ENCODE measurements at places on chromosomes 12 and 14.

DNA sequence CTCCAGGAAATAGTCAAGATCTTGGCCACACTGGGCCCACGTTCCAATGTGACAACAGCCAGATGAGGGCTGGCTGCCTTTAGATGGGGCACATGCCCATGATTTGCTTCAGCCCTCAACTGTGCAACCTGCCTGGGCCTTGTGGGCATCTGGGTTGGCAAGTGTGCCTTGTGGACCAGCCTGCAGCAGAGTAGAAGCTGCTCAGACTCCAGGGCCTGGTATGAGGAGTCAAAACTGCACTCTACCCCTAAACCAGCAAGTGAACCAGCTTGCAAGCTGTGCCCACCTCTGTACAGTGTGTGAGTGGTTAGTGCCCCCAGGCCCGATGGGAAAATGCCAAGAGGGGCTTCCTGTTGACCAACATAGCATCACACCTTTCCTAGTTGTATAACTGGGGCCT, 17.9 kb downstream of the PHETA1 start:
- no peak for DNase-seq

GRCh38 chr12:51906430-51907082, 748 bp upstream of the ACVRL1 start:
- no peak for DNase-seq

DNA sequence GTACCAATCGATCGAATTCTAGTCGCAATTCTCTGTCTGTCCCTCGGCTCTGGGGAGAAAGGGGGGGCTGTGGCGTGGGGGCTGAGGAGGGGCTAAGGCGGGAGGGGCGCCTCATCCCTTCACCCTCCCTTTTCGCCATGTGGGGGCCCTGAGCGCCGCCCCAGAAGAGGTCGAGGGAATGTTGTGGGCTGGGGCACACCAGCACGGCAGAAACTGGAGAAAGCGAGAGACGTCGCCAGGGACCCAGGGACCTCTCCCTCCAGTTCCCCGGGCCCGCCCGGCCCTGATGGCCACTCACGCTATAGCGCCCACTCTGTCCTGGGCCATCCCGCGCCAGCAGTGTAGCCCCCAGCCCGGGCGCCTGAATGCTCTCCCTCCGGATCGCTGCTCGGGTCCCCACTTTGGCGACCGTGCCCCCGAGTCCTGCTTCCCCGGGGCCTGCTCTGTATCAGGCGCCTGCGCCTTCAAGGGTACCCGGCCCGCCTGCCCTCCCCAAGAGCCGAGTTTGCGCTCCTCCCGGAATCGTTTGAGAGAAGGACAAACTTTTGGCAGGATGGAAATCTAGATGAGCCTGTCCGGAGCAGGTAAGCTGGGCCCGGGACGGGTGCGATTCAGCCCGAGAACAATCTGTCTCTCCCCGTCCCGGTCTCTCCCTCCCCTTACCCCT, 62.6 kb downstream of the SMUG1 start:
- no peak for DNase-seq

DNA sequence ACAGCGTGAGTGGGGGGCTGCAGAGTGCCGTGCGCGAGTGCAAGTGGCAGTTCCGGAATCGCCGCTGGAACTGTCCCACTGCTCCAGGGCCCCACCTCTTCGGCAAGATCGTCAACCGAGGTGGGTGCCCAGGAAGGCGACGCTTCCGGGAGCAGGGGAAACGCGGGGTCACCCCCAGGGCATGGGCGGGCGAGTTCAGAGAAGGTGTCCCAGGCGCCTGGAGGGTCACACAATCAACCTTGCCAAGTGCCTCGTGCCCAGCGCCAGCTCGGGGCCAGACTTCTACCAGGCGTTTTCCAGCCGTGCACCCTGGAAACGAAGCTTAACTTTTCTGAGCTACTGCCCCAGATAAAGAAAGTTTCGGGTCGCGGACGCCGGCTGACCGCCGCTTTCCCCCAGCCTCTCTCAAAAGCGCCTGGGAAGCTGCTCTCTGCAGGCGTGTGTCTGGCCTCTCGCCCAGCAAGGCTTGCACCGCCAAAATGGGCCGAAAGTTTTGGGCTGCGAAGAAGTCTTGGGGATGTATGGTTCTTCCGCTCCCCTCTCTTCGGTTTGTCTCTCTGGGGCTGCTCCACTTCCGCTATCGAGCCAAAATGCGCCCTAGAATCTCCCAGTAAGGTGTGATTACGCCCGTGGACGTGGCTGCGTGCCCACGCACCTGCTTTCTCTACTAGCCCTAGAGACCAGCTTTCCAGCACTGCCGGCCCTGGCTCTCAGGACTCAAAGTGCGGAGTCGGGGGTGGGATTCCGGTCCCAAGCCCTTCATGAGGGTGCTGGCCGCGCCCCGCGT, 1.7 kb downstream of the WNT1 start:
- no peak for DNase-seq

GRCh38 chr12:14810953-14811483, 3.0 kb downstream of the SMCO3 start:
- DNase-seq = no peak

GRCh38 chr14:50340963-50341362, 28.8 kb downstream of the DMAC2L start:
- no peak for DNase-seq

- DNase-seq = no peak
These were observed 173.6 kb upstream of the ALG10B start for GRCh38 chr12:38142974-38143373.

DNA sequence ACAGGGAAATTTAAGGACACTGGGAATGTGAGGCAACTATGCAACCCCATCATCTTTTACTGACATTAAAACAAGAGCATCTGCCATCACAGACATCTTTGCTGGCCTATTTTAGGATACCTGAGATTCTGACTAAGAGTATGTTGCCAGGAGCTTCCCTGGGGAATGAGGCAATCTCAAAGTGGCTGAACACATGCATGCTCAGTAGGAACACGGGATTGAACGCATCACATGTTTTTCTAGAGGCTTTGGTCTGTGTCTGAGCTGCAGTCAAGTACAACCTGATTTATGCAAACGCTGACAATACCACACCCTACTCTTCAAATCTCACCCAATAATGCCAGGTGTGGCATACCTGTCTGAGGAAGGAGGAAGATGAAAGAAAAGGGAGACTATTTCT, 416.5 kb downstream of the NELL2 start:
- no peak for DNase-seq

DNA sequence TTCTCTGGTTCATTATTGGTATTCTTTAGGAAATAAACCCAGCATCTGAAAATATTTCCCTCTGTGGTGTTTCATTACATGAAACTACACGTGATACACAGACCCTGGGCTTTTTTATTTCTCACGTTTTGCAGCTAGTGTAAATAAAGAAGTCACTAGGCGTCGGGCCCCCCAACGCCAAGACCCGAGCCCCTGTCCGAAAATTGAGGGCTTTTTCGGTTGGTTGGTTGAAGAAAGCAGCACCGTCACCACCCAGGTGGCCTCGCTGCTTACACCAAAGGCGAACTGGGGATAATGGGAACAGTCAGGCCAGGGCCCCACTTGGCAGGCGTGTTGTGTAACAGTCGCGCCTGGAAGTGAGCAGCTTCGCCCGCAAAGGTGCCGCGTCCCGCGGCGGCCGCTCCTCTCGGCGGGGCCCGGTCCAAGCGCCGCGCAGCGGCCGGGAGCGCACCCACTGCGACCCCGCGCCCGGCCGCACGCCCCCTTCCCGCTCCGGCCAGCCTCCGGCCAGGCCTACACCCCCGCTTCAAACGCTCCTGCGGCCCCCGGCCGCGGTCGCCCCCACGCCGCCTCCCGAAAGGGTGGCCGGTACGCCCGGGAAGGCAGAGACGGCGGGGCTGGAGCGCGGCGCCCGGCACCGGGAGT, 1.2 kb downstream of the DUSP16 start:
- DNase-seq = no peak

- no peak for DNase-seq
These were observed 3.1 kb upstream of the ARHGEF40 start for GRCh38 chr14:21066882-21067502.

DNA sequence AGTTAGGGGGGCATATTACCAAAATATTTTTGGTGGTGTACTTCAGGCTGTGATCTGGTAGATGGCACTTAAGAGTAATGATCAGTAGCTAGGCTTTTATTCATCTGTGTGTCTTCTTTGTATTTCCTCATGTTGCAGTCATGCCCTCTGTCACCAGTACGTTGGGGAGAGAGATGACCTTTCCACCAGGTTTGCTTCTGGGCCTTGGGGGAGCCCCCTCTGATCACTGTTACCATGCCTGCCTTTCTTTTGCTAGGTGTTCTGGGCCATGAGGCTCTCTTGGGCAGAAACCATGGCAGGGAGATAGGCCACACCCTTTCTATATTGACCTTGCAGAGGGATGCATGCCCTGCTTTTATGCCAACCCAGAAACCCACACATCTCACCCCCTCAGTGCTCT, 208.5 kb downstream of the RAD51B start:
- DNase-seq = no peak

GRCh38 chr14:89870316-89870715, 84.2 kb downstream of the EFCAB11 start:
- DNase-seq = no peak

All from activated CD4-positive, alpha-beta T cell treated with anti-CD3 and anti-CD28 coated beads for 24 hours (primary cell).